ENCODE measurements at places on chromosomes 13 and 19. TPM values are rescaled to one million over a fixed set of nuclear protein-coding genes. Genes with fewer than 3 reads are reported as not detected.

GRCh38 chr19:18972851-18973250, 31.8 kb upstream of the HOMER3 start:
- DNase-seq: no peak

DNA sequence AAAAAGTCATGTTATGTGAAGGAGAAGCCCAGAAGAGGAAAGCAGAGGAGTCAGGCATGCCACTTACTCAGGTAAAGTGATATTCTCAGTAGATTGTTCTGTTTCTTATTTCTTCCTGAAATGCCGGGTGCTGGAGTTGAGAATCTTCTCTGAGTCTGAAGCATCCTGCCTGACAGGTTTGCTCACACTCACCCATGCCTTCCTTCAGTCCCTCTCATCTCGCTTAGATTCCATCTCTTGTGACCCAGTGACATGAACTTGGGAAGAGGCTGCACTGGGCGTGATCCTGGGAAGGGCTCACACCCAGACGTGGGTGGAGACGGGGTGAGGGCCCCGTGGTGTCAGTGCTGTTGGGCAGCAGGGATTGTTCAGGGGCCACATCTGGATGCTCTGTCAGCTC, 8.1 kb downstream of the ZNF766 start:
- DNase-seq: no peak

GRCh38 chr19:57105976-57106721, 13.6 kb upstream of the USP29 start:
- no peak for DNase-seq

DNA sequence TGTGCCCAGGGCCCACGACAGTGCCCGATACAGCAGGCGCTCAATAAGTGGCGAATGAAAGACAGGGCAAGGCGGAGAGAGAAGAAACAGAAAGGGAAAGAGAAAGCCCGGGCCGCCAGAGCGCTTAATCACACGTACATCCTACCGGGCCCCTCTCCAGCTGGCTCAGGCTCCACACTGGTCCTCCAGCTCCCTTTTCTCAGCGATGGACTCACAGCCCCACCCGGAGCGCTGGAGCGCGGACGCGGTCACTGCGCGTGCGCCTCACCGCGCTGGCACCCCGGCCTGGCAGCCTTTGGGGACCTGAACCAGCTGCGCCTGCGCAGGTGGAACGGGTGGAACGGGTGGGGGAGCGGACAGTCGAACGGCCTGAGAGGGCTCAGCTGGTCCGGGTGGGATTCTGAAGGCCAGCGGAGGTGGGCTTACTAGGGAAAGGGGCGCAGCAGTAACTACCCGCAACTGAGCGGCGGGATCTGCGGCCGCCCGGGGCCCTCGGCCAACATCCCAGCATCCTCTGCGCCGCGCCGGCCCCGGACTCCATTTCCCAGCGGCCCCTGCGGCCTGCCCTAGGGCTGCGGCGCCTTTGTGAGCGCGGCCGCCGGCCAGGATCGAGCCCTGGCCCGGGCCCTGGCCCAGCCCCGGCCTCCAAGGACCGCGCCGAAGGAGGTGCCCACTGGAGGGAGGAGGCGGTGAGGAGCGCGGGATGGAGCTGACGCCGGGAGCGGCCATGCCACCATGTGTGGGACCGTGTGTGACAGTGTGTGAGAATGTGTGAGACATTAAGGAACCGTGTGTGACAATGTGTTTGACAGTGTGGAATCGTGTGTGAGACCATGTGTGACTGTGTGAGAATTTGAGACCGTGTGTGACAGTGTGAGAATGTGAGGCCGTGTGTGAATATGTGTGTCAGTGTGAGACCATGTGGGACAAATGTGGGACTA, at the start of gene ZNF583:
TSS of gene ZNF583 (plus strand) at position 569 of the 941 bp plus-strand sequence. CDS start 2,783 bp downstream, outside the sequence.
- peak; percentile 86 for DNase-seq

DNA sequence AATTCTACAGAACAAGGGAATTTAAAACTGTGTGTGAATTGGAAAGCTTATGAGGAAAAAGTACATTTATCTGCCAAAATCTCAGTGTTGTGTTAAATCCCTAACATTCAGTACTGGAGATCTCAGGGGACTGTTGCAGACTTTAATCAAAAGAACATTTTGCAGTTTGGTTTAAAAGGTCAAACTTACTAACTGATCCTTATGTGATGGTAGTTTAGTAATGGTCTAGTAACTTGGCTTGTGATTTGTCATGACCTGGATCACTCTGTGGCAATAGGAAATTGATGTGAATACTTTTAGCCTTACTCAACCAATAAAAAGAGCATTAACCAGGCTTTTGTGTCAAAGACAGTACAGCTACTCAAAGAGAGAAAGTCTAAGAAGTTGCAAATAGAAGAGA, 862.1 kb upstream of the MIR17HG start:
- DNase-seq: peak; percentile 95

APOE gene
- total RNA-seq: 38.3 TPM

DPF1 gene
- total RNA-seq: not detected

DGKH gene
- total RNA-seq: 65.0 TPM

DCLK1 gene
- 12.2 TPM for total RNA-seq
